ENCODE measurements at places on chromosomes 4 and X.

DNA sequence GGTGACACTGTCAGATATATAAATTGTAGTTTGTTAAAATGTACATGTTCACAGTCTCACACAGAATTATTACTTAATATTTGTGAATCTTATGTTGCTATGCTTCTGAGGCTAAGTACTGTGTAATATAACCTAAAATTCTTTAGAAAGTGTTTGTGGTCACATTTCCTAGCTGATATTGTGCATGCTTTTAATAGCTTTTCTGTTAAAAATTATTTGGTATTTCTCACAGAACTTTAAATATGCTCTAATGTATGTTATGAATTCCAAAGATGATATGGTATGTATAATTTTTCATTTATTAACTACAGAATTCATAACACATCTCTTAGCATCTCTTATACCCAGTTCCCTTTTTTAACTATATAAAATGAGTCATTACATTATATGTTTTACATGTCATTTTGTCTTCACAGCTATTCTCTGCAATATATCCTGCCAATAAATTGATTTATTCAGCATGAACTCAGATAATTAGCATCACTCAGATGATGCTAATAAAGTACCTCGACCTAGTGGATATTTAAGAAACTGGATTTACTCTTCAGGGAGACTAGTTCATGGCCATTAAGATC is 9.3 kb downstream of the PTPN13 start:
- no peak for DNase-seq

DNA sequence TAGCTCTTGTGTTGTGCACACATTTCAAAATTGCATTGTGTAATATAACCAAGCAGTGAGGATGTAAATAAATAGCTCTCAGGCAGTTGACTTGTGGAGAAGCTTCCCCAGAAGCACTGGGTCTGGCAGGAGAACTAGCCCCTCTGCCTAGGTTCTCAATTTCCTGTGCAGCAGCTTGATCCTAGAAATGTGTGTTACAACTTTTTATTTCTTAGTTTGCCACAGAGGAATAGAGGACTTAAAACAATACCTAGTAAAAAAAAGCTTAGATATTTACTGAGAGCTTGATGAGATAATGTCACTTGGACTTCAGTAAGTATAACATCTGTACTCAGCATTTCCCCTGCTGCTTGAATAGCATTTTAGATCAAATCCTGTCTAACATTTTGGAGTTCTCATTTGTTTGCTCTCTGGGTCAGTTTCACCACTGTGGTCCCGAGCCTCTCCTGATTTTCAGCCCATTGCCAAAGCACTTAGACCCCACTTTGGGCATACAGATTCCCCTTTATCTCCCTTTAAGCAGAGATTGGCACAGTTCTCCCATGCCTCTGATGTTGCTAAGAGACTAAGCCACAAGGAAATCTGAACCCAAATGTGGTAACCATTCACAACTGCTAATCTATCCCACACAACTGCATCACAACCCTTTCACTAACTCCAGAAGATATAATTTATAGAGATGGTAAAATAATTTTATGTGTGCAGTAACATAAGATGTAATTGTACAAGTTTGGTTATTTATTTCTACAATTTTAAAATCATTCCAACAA is 98.2 kb upstream of the NRK start:
- DNase-seq = no peak

DNA sequence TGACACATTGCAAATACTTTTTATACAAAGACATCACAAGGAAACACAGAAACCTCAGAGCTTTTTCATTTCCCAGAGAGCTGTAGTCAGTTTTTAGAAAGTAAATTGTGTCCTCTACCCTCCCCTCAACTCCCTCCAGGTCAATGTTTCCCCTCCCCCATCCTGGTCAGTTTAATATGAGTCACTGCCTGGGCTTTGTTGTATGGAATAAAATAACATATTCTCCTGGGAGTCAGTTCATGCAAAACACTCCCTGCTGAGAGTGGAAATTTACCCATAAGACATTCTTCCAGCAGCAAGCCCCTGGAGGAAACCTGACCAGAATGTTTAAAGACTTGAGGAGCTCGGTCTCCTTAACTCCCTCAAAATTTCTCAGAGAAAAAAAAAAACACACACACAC is 270.1 kb upstream of the LDB2 start:
- DNase-seq = no peak

DNA sequence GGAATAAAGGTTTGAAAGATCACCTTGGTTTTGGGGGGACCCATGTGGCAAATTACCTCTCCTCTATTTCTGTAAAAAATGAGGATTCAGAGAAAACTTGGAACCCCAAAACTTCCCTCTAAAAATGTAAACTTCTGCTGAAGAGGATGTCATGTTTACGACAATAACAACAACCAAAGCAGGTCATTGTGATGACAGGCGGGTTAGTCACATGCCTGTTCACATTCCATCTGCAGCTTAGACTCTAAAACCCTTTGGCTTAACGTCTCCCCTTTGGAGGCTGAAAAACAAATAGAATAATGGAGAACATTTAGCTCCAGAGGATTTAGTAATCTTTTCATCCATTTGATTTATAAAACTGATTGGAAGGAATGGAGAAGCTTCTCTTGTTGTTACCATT is 75.0 kb upstream of the FAM9C start:
- no peak for DNase-seq

- no peak for DNase-seq
Observed at GRCh38 chr4:108458681-108459080, 161.7 kb upstream of the RPL34 start.

All from T-helper 1 cell (primary cell).